ENCODE measurements at places on chromosomes 3 and 15.

GRCh38 chr3:191961529-191961928, 500.6 kb downstream of the PYDC2 start:
- no peak for DNase-seq

GRCh38 chr15:51801391-51801835, 28.0 kb upstream of the TMOD3 start:
- no peak for DNase-seq

GRCh38 chr3:126558336-126559071, at the start of gene C3orf22:
Gene C3orf22 (minus strand): TSS chr3:126558932. CDS start chr3:126553390, 5,542 bp downstream.
- DNase-seq = no peak

- no peak for DNase-seq
Measured at GRCh38 chr15:25939122-25939521, 76.0 kb upstream of the ATP10A start.

- DNase-seq = no peak
Measured at GRCh38 chr15:61654002-61654740, 406.1 kb downstream of the VPS13C start.

GRCh38 chr3:61648481-61648880, 87.1 kb downstream of the PTPRG start:
- no peak for DNase-seq

DNA sequence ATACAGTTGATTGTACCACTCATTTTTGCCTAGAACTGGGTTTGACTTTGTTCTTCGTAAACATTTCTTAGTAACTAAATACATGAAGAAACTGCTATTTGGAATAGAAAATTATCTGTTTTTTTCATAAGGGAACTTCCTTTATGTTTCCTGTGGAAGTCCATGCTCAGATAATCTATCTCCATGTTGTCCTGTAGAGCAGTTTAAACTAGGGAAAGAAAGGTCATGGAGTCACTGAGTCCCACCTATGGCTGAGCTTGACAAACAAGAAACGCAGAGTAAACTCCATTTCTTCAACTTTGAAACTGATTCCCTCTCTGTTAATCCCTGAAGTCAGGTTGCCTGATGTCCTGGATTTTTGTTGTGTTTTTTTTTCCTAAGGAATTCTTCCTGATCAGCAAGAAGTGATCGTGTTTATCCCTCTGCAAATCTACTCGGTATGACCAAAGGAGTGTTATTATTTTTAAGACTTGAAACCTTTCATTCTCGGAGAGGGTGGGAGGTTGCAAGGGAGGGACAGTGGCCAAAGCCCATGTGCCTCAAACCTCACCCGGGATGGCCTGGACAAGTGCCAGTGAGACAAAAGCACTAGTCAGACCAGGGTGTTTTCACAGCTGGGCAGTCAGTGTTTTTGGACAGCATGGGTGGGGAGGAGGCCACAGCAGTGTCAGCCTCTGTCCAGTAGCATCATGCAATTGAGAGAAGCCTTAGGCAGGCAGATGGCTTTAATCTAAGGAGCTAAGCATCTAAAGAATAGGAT, 129.8 kb upstream of the PHLDB2 start:
- DNase-seq = no peak

All from LNCaP clone FGC (cell line).